ENCODE measurements at places on chromosomes 2 and 18. TPM values are rescaled to one million over a fixed set of nuclear protein-coding genes. Genes with fewer than 3 reads are reported as not detected.
A peak's percentile ranks its signal among the peaks of the same experiment; 100 is the strongest.

The SESTD1 gene
- total RNA-seq, result 34.2 TPM

DNA sequence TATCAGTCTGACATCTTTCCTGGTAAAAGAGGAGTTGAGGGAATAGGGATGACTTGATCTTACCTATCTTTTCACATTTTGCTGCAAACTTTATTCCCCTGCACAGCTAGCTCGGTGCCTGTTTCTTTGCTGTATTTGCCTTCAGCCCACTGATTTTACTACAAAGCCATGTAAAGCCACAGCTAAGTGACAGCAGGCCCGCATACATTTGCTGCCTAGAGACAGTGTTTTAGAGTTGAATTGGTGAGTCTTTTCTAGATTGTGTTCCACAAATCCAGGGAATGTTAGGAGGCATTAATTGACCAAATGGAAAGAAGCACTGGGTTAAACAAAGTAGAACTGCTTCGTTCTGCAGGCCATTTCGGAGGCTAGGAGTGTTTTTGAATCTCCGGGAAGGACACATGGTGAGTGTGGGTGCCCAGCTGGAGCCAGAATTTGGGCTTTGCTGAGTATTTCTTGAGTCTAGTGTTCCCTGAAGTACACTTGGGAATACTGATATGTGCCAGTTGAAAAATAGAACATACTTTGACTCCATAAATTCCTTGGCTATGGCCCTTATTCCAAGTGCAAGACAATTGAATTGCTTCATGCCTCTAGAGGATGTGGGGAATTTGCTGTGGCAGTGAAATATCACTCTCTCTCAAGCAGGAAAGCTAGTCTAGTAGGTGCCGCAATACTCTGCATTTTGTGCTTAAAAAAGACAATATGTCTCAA, 329.8 kb downstream of the PTPRM start:
- no peak for ATAC-seq

GRCh38 chr18:47847635-47848034, 82.8 kb downstream of the SMAD2 start:
- no peak for ATAC-seq

DNA sequence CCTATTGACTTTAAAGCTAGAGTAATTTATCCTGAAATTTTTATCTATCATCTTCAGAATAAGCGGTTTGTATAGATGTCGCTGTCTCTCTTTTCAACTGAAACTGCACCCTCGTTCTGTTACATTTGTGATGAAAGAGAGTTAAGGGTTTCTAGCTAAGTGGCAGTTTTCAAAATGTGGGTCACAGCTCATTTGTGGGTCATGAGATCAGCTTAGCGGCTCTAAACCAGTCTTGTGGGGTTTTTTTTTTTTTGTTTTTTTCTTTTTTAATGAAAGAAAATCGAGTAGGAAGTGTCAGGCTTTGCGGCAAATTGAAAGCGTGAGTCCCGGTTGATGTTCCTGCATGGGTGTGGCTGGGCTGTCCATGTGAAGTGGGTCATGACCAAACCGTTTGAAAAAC, 31.2 kb downstream of the SALL3 start:
- ATAC-seq, result no peak

The RANBP2 gene
- total RNA-seq, result 74.1 TPM

DNA sequence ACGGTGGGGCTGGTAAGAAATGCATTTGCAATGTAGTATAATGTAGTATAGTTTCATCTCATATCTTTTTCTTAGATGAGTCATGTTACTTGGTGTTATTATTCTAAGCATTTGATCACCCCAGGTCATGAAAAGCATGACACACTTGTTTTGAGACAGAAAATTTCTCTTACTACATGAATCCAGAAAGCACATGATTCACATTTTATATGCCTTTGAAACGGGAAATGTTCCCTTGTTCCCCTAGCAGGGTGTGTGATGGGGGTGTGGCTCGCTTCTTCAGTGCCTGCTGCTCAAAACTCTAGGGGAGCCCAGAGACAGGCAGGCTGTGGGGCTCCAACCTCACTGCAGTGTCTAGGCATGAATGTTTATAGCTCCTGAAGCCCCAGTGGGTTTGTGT, 116.0 kb upstream of the RAB27B start:
- peak; percentile 35 for ATAC-seq

DNA sequence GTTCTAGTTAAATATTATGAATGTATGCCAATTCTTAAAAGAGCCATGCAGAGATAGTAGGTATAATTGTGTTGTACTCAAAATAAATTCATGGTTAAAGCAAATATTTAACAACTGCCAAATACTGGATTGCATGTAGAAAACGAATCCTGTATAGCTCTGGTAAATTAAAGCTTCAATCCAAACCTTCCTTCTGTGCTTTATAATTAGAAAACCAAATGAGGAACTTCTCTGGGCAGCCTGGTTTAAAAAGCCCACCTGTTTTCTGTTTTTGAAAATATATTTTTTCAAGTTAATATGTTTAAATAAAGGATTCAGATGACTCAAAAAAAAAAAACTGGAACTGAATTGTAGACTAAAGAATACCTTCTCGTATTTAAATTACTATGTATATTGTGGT, 48.3 kb upstream of the ITGA4 start:
- ATAC-seq, result no peak

- no peak for ATAC-seq
Measured at GRCh38 chr2:161369311-161369710, 46.8 kb upstream of the TBR1 start.

- ATAC-seq, result no peak
Measured at GRCh38 chr2:19473350-19473749, 114.9 kb upstream of the OSR1 start.

- ATAC-seq, result no peak
Measured at GRCh38 chr18:39419315-39419714, 1853.7 kb upstream of the CELF4 start.

DNA sequence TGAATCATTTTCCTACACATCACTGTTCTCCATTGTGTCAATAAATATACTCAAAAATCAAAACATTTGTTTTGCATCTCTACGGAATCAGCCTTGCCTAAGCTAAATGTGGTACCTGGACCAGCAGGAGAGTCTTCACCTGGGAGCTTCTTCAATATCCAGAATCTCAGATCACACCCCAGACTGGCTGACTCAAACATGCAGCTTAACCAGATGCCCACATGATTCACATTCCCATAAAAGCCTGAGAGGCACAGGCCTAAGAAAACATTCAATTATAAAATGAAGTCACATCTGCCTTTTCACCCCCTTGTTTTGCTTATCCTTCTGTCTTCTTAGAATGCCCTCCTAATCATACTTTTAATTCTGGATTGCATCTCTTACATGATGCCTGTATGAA, 1045.5 kb upstream of the NXPH2 start:
- peak; percentile 27 for ATAC-seq

GRCh38 chr2:26732446-26732845, 31.6 kb upstream of the SLC35F6 start:
- ATAC-seq, result no peak

- no peak for ATAC-seq
Measured at GRCh38 chr2:46805401-46805951, 110.1 kb downstream of the MCFD2 start.

- ATAC-seq, result no peak
Measured at GRCh38 chr2:240889601-240890560, 6.1 kb downstream of the MAB21L4 start.

DNA sequence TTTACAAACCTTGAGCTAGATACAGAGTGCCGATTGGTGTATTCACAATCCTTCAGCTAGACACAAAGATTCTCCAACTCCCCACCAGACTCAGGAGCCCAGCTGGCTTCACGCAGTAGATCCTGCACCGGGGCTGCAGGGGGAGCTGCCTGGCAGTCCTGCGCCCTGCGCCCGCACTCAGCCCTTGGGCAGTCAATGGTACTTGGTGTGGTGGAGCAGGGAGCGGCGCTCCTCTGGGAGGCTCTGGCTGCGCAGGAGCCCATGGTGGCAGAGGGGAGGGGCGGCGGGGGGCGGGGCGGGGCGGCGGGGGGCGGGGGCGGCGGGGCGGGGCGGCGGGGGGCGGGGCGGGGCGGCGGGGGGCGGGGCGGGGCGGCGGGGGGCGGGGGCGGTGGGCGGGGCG, 923.4 kb downstream of the SOCS6 start:
- no peak for ATAC-seq

DNA sequence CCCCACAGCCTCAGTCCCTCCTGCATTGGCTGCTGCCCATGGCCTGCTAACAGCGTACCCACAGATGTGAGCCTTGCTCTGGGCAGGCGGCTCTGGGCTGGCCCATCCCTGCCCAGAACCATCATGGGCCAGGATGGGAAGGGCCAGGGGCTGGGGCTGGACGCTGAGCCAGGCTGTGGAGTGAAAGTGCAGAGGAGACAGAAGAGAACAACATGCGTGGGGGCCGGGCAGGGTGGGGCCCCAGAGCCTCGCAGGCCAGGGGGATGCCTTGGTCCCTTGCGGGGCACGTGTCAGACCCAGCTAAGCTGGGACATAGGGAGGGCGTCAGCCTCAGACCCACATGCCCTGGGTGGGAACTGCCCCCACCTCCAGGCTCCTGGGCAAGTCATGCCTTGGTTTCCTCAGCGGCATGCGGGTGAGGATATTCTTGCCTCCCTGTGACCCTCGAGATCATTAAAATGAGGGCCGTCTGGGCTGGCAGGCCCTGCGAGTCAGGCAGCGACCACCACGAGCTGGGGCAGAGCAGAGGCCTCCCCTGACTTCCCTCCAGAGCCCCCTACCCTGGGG, 27.3 kb downstream of the GPC1 start:
- ATAC-seq, result no peak

- ATAC-seq, result no peak
Measured at GRCh38 chr2:212387146-212387545, 151.5 kb downstream of the ERBB4 start.

The NYAP2 gene
- total RNA-seq, result 9.2 TPM

- ATAC-seq, result no peak
Measured at GRCh38 chr2:38181806-38182491, 106.0 kb upstream of the CYP1B1 start.

The ACVR1 gene
- total RNA-seq, result 25.9 TPM

The RNU2-63P gene
- 62.5 TPM for total RNA-seq

- no peak for ATAC-seq
Measured at GRCh38 chr2:105134081-105134480, 96.2 kb downstream of the MRPS9 start.

DNA sequence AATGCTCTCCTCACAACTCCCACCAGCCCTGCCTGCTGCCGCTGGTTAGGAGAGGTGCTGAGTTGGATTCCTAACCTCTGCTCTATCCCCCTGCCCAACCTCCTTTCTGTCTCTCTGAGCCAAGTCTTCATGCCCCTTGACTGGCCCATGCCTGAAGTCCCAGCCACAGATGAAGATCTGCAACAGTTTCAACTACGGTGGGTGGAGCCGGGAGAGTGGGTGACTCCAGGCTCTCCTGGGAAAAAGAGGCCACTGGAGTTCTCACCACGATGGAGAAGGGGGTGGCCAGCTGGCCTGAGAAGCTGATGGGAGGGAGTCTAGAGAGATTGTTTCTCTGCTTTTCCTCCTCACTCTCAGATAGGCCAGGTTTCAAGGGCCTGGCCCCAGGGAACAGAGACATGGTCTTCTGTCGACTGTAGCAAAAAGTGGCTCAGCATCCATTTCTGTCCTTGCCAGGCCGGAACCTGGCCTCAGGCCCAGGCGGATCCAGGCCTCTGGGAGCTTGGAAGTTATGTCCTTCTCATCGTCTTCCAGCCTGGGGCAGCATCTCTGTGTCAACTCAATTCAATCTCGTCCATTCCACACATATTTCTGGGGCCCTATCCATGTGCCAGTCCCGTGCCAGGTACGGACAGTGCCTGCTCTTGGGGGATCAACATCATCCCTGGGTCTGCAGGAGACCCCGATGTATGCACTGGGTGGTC, 75.3 kb downstream of the INHBB start:
- ATAC-seq, result no peak

GRCh38 chr2:15764683-15765011, 173.0 kb downstream of the DDX1 start:
- no peak for ATAC-seq

- ATAC-seq, result no peak
Measured at GRCh38 chr18:3119401-3120341, 100.1 kb downstream of the MYOM1 start.

The CDH19 gene
- not detected for total RNA-seq

- no peak for ATAC-seq
Measured at GRCh38 chr18:46320928-46321711, 216.9 kb downstream of the HAUS1 start.

All from motor neuron (in vitro differentiated cells).